ENCODE measurements at places on chromosomes 6 and 20.
A peak's percentile ranks its signal among the peaks of the same experiment; 100 is the strongest.

DNA sequence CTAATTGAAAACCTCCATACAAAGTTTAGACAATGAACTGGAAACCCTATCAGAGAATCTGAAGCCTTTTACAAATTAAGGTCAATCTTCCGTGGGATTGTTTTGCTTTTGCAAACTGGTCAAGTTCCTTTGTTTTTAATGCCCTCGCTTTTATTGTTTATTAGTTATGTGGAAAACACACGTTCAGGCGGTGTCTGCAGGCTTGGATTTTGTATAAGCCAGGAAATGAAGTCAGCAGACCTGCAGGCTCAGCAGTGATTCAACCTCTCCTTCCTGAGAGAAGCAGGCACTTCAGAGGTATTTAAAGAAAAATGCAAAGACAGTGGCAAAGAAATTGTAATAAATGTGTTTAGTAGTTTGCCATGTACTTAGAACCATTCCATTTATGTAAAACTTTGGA is 103.4 kb upstream of the PDE10A start:
- no peak for DNase-seq

DNA sequence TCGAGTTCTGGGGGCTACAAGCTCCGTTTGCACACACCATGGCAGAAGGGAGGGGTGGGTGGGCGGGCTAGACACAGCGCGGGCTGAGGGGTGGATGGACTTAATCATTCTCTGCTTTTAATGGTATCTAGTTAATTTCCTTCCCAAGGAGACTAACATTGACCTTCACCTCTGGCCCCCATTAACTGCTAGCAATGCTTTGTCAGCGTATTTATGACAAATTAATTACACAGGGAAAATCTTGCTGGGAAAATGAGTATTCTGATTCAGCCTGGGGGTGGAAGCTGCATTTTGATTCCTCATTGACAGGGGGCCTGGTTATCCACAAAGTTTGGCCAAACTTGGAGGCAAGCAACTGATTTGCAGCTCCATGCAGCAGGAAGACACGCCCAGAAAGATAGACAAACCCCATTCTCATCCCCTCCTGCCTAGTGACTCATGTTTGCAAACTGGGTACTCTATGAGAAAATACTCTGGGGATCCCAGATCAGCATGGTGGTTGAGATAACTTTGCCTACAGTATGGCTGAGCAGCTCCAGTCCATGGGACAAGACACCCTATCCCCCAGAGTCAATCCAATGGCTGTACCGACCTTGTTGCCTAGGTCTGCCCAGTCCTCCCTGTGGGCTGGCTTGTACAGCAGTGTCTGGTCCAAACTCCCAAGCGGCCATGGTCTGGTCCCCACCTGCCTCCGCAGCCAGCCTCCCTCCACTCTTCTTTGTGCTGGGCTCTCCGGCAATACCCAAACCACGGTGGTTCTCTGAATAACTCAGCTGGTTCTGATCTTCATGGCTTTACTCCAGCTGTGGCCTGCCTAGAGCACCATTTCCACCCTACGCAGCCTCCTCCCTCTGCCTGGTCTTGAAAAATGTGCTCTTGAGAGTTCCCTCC is 19.7 kb downstream of the ZBP1 start:
- no peak for DNase-seq

DNA sequence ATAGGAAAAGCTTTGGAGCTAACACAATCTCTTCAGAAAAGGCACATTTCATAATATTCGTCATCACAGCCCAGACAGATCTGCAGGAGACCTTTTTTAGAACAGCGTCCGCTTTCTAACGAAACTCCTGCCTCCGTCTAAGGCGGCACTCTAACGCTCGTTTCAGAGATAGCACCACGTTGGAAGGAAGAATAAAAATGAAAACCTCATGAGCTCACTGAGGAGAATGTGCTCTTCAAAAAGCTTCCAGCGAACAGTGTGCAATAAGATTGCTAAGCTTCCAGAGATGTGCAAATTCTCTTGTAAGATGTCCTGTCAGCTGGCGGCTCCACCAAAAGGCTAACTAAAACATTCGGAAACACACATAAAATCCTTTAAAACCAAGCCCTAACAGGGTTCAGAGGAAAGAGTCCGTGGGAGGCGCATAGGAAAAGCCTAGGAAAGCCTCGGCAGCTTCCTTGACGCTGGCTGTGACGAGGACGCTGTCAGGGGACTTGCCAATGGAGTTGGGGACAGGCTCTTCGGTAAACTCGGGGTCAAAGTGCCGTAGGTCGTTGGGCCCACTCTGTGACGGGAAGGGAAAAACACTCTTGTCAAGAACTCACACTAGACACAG is 117.6 kb upstream of the SLC2A12 start:
- DNase-seq = no peak

GRCh38 chr6:131116755-131117360 is 18.4 kb upstream of the AKAP7 start:
- no peak for DNase-seq

DNA sequence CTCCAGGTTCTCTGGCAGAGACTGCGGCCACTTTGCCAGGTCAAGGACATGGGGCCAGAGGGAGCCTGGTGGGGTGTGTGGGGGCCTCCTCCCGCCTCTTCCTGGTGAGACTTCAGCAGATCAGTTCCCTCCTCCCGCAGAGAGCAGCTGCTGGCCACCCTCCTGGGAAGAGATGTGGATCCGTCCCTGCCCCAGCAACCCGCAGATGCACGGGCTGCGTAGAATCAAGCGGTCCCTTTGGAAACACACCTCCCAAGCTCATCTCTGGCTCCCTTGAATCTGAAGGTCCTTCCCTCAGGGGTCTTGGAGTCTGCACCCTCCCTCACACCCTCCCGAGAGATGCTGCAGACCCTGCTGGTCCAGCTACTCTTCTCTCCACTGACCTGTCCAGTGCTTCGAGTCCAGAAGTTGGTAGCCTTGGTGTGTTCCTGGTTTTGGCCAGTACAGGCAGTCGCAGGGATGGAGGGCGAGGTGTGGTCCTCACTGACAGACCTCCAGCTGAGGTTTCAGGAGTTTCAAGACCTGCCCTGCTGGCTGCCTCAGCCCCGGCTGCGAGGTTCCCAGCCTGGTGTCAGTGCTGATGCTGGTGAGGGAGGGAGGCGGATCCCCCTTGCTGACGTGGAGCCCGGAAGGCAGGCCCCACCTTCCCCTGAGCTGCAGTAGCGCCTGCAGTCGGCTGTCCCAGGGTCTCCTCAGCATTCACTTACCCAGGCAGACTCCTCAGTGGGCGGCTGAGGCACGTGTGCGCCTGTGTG is at the start of gene NPBWR2:
Gene NPBWR2 (minus strand): TSS at position 585 of the 755 bp plus-strand sequence. CDS start 734 bp downstream, outside the sequence.
- DNase-seq = no peak

- DNase-seq = no peak
Measured at GRCh38 chr20:44113618-44114376, 73.2 kb downstream of the JPH2 start.

GRCh38 chr6:33147807-33148666 is 44.2 kb downstream of the COL11A2 start:
- no peak for DNase-seq

DNA sequence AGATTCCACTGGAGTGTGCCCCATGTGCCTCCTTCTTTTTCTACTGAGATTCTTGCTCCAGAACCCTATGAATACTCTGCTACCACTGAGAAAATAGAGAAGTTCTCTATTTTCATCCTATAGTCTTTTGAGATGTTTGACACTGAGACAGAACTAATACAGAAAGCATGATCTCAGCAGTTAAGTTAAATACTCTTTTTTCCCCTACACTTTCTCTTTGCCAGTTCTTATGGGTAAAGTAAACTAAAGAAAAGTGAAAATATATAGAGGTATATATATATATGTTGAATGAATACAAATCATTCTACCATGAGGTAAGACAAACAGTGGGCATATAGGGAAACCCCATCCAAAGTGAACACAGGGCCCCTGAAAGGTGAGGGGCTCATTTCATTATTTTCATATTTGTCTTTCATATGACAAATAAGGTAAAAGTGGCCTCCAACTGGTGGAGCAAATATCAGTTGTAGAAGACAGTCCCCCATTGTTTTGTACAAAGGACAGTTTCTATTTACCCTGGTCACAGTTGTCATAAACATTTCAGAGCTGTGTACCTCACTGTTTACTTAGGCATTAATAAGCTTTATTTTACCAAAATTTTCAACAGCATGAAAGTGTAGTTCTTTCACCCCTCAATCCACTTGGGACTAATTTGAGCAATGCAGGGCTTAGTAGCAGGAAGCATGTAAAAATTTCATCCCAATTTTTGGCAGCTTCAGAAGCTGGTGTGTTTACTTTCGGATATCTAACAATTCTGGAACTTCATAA is 188.3 kb upstream of the MARCKS start:
- no peak for DNase-seq

GRCh38 chr6:40778196-40778595 is 191.0 kb upstream of the LRFN2 start:
- DNase-seq = no peak

DNA sequence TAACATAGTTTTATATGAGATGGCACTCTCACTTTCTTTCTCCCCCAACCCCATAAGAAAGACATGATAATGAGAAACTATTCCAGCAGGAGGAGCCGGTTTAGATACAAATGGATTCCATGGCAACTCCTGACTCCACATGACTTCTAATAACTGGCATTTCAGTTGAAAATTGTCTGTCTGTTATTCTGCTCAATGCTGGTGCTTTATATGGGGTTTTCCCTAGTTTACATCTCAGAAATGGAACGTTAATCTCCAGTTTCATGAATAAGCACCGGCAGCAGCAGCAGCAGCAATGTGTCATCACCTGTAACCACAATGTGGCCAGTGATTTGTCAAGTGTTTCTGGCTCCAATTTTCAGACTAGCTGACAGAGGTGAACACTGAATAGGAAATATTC is 8.0 kb upstream of the SIM1 start:
- DNase-seq = peak; percentile 23

- DNase-seq = no peak
Measured at GRCh38 chr6:186340-186965, 105.8 kb upstream of the DUSP22 start.

- DNase-seq = no peak
Measured at GRCh38 chr20:8244637-8245036, 112.6 kb downstream of the PLCB1 start.

GRCh38 chr6:54935739-54936138 is 89.2 kb downstream of the FAM83B start:
- no peak for DNase-seq

DNA sequence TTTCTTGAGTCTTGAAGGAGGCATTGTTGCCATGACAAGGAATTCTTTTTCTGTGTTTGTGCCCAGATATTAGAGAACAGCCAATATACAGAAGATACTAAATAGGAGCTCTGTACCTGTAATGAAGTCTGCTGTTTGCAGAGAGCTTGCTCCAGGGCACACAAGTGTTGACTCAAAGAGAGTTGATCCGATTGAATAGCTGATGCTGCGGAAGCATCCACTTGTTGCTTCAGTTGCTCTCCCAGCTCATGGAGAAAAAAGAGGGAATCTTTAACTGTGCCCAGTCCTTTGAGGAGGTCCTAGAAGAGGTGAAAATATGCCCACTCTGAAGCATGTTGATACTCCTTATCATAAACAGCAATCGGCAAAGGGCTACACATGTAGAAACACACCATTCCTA is 411.4 kb downstream of the ESR1 start:
- DNase-seq = no peak

- no peak for DNase-seq
Measured at GRCh38 chr20:22490287-22491193, 93.8 kb downstream of the FOXA2 start.

GRCh38 chr20:53917145-53918019 is 153.0 kb downstream of the BCAS1 start:
- DNase-seq = no peak

- DNase-seq = no peak
Measured at GRCh38 chr6:150966786-150967185, 101.3 kb downstream of the MTHFD1L start.

DNA sequence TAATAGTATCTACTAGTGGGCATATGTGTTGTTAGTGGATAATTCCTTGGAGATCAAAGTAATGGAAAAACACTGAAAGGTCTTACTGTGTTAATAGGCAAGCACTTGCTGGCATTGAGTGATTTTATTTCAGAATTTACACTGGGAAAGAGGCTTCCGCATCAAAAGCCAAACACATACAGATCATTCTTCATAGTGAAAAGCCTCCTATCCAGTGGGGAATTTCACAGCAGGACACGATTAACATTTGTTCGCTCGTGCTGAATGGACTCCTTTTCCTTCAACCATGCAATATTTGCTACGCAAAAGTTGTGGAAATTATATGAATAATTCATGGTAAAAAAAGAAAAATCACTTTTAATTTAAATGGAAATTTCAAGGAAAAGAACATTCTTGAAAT is 26.4 kb downstream of the GABRR1 start:
- DNase-seq = no peak

- no peak for DNase-seq
Measured at GRCh38 chr6:148851683-148852556, 105.1 kb downstream of the UST start.

GRCh38 chr20:561437-562231 is 18.0 kb upstream of the CSNK2A1 start:
- DNase-seq = peak; percentile 45

- no peak for DNase-seq
Measured at GRCh38 chr6:139871803-139872510, 497.5 kb upstream of the CITED2 start.

GRCh38 chr6:42017021-42017643 is 33.2 kb upstream of the TAF8 start:
- peak; percentile 31 for DNase-seq

DNA sequence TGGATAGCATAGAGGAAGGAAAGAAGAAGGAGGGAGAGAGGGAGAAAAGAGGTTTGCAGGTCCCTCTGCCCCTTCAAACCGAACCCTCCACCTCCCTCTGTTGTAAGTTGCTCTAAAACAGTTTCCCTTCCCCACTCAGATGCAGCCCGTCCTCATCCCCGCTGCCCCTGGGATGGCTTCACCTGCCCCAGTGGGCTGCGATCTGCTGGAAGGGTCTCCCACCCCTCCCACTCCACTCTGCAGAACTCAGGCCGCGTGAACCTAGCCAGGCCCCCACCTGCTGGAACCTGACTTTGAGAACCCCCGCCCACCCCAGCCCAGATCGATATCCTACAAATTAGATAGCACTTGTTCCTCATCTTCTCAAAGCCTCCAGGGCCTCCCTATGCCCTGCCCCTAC is 190.8 kb downstream of the DLL1 start:
- DNase-seq = no peak

GRCh38 chr6:168131464-168132415 is 52.7 kb upstream of the FRMD1 start:
- no peak for DNase-seq

DNA sequence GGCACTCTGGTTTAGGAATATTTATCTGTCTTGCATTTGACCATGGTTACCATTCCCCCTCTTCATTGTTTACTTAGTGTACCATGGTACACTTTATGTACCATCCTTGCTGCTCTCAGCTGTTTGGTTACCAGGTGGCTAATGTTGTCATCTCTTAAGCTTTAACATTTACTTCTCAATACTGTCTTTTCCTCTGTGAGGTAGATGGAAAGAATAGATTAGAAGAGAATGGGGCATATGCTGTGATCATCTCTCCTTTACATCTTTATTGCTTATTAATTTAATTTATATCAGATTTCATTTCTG is 109.2 kb downstream of the NCOA3 start:
- no peak for DNase-seq

All from activated naive CD4-positive, alpha-beta T cell treated with Interleukin-2 at 50 U/mL for 16 hours (primary cell).